ENCODE measurements at places on chromosomes 12 and 14.

DNA sequence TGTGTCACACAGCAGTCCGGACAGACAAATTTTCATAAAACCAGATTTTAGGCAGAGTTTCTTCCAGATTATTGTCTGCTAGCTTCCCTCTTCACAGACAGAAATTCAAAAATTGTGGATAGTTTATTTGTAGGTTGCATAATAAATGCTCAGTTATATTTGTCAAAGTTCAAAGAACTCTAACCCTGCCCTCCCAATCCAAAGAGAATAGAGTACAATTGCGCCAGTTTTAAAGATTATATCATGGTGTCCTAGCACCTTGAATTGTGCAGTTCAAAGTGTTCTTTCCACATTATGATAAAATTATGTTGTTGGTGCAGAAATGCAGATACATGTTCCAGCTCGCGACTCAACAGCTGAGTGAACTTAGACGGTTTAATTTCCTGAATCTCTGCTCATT, 263.1 kb downstream of the PRKD1 start:
- no peak for DNase-seq

- no peak for DNase-seq
These were observed 15.6 kb downstream of the SMUG1 start for GRCh38 chr12:54173066-54173726.

GRCh38 chr14:34733245-34733644, 18.9 kb upstream of the CFL2 start:
- no peak for DNase-seq

- DNase-seq = no peak
These were observed 4.5 kb upstream of the HCAR3 start for GRCh38 chr12:122721057-122721545.

DNA sequence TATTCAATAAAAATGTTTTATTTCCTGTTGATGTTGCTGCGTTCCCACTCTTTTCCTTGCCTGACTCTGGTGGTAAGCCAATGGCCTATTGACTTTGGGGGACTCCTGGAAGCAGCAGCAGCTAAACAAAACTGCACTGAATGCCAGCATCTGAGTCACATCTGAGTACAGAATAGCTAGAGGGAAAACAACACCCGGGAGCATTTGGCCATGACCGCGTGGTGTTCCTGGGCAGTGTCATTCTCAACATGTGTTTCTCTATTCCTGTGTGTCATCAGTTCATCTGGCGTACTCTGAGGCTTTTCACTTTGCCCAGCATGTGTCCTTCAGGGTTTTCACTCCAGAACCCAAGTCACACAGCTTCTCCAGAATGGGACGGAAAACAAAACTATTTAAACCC, 238.8 kb downstream of the PAWR start:
- no peak for DNase-seq

DNA sequence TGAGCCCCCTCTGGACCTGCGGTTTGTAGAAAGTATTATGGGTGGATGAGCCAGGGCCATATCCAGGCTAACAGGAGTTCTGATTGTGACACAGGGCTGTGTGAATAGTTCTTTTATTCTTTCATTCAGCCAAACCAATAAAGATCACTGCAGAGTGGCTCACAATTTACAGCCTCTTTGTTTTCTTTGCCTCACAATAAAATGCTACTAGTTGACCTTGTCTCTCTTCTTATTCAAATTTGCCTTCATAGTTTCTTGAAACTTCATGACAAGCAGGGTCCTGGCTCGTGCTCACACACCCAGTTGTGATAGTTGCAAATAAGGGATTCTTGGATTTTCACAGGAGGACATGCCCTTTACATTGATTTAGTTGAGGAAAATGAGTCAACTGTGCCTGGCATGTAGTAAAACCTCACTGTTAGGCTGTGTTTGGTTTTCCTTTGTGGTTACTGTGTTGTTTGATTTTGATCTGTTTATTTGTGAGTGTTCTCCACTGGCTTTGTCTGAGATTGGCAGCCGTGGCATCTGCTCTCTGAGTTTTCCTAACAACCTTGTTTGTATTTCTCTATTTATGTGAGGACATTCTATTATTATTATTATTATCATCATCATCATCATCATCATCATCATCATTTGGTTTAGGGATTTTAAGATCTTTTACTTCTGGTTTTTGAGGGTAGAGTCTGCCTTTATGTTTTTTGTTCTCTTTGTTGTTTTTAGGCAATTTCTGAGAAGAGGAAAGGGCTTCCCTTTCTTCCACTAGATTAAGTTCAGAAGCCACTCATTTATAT, 2.7 kb upstream of the KRT6B start:
- no peak for DNase-seq

DNA sequence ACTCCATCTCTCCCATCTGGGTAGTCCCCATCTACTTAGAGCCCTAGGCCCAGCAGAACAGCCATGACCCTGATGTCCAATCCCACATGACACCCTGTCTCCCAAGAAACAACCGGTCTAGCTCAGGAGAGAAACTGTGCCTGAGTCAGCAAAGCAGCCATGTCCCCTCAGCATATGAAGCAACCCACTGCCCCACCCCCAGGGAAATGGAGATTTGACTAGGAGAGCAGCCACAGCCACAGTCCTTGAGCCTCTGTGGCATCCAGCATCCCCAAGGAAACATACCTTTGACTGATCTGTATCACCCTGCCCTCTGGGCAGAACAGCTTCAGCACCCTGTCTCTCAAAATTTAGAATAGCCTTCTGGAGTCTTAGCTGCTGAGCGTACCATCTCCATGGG, 641.9 kb upstream of the FBXO33 start:
- DNase-seq = no peak

- no peak for DNase-seq
These were observed 602.9 kb downstream of the TMEM121 start for GRCh38 chr14:106129274-106129673.

DNA sequence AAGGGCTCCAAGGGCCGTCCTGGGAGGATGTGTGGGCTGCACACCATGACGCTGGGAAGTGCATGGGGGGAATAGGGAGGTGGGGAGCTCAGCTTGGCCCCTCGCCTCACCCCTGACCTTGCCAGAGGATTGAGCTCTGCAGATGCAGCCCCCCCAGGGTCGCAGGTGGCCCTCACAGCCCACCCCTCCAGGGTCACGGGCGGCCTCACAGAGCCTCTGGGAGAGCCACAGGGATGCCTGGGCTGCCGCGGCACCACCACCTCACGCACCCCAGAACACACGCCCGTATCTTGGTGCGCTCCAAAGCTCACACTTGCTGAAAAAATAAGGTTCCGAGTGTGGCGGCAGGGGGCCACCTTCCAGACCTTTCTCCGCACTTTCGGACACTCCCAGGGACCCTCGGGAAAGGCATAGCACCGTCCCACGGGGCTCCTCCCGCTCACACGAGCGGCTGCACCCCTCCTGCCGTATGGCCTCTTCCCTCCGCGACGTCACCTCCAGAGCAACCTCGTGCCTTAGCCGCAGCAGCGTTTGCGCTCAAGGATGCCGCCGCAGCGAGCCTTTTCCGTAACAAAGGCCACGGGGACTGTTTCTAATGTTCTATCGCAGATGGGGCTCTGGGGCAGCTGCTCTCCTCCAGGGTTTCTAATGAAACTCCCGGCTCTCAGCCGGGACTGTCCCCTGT, 9.9 kb upstream of the FBRSL1 start:
- no peak for DNase-seq

DNA sequence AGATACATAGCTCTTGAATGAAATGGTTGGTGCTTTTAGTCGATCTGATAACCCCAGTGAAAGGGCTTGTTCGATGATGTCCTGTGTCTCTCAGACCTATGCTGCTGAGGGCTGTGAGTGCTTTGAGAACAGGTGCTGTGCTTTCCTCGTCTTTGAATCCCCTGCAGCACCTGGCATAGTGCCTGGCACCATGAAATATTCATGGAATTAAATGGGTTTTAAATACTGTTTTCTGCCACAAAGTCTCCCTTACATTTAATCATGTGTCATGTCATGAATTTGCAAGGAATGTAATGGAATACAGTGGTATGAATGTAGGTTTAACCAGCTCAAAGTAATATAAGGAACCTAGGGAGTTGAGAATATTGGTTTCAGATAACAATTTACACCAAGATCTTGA, 220.5 kb upstream of the PRICKLE1 start:
- DNase-seq = no peak

GRCh38 chr12:38610808-38611350, 294.3 kb downstream of the ALG10B start:
- DNase-seq = no peak

DNA sequence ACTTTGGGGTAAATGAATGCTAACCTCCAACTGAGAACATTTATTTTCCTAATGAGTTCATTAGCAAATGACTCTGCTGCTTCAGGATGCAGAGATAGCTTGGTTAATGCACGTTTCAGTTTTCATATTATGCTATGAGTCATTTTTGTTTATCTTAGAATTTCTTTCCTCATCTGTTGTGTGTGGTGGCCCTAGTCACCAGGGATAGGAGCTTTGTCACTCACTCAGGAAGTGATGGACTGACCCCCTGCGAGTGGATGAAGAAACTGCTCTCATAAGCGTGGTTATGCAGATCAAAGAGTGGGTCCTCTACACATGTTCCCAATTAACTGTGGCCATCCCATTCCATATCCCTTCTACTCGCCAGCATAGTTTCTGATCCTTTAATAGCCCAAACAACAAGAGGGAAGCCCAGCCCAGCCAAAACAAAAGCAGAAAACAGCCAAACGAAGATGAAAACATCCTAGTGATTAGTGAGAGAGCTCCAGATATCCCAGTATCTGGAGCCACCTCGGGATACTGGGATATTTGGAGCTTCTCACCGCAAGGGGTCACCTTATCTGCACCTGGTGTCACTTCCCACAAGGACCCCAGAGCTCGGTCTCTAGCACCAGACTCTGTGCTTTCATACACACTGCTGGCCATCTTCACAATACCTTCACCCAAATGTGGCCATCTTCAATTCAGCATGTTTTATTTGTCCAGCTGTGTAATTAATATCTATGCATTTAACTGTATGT, 8.6 kb downstream of the TC2N start:
- no peak for DNase-seq

DNA sequence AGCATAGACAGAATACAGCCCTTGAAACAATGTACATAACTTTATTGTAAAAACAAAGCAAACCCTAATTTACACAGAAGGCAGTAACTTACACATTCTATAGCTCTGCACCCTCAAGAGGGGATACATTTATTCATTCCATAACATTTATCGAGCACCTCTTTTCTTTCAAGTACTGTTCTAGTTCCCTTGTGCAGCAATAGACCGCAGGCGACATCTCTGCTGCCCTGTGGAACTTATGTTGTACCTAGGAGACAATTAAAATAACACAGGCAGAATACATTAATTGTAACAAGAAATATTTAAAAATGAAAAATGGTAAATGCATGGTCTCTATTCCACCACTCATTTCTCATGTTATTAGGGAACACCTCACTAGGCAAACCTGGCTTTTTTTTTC, 1.4 kb upstream of the ARHGDIB start:
- DNase-seq = no peak

DNA sequence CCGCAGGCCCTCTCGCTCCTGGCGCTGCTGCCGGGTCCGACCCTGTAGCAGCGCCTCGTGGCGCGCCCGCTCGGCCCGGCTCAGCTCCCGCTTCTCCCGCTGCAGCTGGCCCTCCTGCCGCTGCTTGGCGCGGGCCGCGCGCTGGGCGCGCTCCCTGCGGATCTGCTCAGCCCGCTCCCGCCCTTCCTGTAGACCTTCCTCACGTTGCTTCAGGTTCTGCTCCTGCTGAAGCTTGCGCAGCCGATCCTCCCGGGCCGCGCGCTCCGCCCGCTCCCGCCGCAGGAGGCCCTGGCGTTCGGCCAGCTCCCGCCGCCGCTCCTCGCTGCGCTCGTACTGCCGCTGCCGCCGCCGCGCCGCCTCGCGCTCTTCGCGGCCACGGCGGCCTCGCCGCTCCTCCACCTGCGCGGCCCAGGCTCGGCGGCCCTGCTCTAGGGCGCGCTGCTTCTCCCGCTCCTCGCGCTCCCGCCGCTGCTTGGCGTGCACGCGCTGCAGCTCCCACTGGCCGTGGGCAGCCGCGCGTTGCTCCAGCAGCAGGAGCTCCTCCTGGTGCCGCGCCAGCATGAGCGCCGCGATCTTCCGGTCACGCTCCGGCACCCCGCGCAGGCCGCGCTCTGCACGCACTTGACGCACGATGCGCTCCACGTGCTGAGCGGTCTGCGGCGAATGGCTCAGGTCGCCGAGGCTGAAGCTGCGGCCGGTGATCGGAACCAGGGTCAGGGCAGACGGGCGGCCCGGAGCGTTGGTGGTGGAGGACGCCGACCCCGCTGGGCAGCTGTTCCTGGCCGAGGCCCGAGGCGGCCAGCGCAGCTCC, 2.4 kb downstream of the CCDC177 start:
- no peak for DNase-seq

DNA sequence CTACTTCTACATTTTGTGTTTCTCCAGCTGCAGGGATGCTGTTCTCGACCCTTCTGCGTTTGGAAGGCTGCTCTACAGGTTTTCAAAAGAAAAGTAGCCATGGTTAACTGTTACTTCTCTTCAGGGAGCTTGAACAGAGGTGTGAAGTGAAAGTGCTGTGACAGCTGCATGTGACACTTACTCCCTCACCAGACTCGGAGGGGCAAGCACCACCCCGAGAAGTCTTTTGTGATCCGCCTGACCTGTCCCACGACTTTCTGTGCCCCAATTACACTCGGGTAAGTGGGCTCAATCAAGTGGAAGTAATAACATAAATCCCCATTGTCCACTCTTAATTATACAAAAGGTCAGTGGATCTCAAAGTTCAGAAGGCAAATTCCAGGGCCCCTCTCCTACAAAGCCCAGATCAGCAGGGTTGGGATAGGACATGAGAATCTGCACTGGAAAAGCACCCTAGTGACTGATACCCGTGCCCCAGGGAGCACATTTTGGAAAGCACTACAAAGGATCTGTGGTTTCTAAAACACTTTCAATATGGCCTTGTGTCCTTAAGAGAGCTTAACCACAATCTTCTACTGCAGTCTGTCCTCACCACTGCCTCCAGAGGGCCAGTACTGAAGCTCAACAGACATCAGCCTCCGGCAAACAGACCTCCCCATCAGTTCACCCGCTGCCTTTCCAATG, 11.5 kb downstream of the FICD start:
- no peak for DNase-seq

DNA sequence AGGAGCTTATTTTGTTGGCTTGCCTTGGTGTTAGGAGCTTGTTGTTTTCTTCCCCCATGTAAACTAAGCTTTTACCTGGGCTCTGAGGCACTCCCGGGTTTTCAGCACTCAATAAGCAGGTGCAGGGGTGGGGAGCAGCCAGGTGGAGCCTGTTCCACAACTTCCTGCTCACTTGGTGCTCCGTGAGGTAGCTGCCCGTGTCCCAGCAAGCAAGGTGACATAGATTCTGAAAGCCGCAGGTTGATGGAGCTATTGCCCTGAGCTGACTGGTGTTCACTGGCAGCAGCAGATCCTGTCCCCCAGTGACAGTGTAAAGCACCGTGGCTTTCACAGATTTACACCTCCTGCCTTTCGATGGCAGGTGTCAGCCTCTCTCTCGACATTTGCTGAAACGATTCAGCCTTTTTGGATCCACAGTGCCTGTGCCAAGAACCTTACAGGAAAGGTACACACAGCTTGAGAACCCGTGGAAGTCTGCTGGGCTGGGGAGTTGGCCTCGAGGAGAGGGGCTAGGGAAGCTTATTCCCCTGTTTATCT, 295.7 kb upstream of the FKBP4 start:
- DNase-seq = no peak
